Activated naive CD4-positive, alpha-beta T cell treated with anti-CD3 and anti-CD28 coated beads for 36 hours (primary cell): ENCODE measurements at places on chromosomes 5 and 9.

- peak; percentile 69 for DNase-seq
Measured at GRCh38 chr5:151085517-151086041, 4.7 kb upstream of the TNIP1 start.

DNA sequence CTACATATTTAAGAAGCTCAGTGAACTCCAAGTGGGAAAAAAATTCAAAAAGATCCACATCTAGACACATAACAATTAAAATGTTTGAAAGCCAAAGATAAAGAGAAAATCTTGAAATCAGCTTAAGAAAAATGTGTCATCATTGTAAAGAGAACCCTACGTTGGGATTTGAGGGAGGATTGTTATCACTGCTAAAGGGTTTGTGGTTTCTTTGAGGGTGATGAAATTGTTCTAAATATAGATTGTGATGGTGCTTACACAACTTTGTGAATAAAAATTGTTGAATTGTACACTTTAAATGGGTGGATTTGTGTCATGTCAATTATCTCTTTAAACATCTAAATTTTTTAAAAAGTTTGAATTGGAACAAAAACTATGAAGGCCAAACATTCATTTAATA lies 92.2 kb upstream of the ADAMTS19 start:
- DNase-seq: no peak

GRCh38 chr5:19987612-19988361 lies at the start of gene CDH18:
CDH18 (minus strand) TSS chr5:19988200; CDS start chr5:19838986, 149,214 bp downstream.
- no peak for DNase-seq

DNA sequence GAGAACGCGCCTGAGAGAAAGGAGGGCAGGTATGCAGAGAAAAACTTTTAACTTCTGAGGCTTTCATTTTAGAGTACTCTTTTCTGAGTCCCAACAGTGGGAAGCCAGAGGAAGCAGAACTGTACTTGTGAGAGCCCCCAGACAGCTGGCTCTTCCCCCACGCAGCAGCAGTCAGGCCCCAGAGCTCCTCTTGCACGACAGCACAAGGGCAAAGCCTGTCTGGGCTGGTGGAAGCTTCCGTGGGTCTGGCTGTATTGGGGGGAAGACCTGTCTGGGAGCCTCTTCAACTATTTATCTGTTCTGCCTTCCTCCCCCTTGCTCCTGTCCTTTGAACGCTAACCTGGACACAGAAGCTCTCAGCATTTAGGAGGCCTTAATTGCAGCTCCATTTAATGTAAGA lies 68.2 kb downstream of the THBS4 start:
- DNase-seq: no peak
